Thyroid gland (tissue), 4 donors: ENCODE measurements at places on chromosomes 2 and 18.

DNA sequence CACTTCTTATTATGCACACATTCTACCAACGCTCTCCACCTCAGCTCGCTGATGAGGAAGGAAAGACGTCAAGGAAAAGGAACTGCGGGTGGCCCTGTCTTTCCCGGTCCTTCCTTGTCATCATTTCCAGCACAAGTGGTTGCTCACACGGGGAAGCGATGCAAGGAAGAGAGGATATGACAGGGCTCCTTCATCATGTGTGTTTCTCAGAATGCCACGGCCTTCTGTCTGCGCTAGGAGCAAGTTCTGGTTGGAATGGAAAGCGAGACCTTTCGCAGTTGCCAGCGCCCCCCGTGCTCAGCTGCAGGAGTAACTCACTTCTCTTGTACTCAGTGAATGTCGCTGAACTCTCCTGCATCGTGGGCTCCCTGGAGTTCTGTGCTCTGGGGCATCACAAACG, 191.8 kb upstream of the GLI2 start:
- DNase-seq, result no peak

DNA sequence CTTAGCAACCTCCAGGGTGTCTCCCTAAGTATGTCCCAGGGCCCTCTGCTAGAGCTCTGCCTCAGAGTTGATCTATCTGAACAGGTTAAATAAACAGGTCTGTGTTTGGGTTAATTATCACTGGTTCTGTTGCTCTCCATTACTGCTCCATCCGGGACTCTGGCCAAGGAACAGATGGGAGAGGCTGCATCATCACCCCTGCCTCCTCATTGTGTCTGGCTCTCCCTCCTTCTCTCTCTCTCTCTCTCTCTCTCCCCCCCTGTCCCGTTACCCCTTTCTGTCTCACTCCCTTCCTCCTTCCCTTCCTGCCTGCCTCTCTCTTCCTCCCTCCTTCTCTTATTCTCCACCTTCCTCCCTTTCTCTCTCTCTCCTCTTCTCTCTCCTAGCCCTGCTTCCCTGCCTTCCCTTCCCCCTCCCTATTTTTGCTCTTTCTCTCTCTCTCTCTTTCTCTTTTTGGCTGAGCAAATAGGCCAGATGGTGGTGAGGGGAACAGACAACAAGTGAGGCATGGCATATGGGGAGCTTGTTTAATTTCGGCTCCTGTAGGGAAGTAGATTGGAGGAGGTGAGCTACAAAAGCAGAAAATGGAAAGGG, 62.1 kb downstream of the SETBP1 start:
- DNase-seq, result peak; percentile 57

DNA sequence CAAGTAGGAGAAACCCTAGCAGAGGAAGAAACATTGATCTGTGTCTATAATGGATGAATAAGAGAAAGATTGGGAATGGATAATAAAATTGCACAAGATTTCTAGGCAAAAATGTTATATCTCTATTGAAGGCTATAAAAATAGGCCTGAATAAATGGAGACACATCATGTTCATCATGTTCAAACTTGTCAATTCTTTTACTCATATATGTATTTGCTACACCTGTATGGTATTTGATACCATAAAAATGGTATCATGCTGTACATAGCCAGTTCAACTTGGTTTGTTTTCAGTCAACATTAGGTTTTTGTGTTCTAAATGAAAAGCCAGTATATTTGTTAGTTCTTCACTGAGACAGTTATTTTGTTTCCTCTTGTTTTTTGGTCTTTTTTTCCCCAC, 132.2 kb upstream of the RNF152 start:
- no peak for DNase-seq

DNA sequence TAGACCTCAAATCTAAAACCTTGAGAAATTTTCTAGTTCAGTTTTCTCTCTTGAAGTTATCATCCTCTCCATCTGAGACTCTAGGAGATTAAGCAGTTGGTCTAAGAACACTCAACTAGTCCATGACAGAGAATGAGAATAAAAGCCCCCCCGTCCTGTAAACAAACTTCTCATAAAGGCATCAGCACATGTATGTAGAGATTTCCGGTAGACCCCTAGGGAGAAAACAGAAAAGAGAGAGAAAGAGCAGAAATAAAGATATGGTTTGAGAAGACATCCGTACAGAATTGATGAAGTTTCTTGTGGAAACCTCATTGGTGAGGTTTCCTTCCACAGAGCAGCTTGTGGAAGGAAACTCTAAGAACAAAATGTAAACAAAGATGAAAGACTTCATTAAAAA, 3.2 kb upstream of the GPR155 start:
- DNase-seq, result no peak

GRCh38 chr2:171999161-171999560, 592 bp upstream of the METAP1D start:
- no peak for DNase-seq

DNA sequence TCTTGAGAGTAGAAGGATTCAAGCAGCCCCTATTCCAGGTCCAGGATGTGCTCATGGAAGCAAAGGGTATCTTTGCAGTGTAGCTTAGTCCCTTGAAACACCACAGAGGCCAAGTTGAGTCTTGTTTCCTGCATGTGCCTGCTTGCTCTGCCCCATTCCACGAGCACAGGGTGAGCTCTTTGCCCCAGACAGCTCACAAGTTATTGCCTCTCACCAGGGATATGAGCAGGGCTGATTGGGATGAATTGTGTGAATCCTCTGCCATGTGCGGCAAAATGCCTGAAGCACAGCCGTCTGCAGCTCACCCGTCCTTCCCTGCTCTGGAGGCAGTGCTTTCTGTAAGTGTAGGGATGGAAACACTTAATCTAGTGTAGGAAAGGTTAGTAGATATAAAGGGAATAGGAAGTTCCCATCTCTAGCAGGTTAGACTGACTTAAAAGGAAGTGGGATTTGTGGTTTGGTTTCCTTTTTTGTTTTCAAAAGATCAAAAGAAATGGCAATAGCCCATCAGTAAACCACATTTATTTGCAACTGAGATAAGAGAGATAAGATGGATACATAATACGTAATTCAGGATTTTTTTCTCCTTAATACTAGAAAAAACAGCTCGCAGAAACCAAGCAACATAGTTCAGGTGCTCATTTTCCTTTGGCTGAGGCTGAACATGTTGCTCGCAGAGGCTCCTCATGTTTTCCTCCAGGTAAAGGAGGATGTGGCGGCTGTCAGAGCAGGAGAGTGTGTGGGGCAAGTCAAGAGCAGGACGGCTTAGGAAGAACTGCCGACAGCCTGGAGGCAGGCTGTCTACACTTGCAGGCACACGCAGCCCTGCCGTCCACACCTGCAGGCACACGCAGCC, 41.4 kb downstream of the TMEM182 start:
- DNase-seq, result no peak

DNA sequence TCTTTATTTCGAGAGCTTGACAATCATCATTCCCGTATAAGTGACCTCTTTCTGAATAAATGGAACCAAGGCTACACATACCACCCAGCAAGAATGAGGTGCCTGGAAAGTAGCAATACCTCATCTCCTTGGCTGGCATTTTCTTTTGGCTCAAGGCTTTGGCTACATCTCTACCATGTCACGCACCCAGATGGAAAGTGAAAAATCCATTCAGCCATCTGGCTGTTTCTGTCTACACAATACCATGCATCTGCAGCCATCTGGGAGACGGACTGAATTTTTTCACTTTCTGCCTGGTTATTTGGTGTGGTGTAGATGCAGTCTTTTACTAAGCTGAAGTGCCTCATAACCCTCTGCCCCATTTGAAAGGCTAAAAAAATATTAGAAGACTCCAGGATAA, 566.9 kb downstream of the BCL11A start:
- no peak for DNase-seq

DNA sequence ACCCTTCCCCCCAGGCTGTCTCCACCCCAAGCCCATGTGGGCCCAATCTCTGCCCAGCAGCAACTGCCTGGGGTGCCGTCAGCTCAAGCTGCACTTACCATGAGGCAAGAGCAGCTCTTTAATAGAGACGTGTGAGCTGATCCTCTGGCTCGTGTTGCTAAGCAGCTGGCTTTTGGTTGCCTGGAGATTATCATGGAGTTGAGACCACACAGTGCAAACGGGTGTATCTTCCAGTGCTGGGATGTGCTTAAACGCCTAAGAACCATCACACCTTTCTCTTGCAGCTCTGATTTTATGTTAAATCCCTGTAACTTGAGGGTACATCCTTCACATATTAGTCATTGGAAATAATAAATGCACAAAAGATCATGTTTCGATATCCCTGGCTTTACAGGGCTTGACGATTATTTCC, 271.1 kb downstream of the PRKCE start:
- no peak for DNase-seq

GRCh38 chr2:210442457-210442856, 34.1 kb downstream of the LANCL1 start:
- DNase-seq, result no peak

GRCh38 chr2:134758633-134759032, 39.8 kb upstream of the TMEM163 start:
- no peak for DNase-seq

DNA sequence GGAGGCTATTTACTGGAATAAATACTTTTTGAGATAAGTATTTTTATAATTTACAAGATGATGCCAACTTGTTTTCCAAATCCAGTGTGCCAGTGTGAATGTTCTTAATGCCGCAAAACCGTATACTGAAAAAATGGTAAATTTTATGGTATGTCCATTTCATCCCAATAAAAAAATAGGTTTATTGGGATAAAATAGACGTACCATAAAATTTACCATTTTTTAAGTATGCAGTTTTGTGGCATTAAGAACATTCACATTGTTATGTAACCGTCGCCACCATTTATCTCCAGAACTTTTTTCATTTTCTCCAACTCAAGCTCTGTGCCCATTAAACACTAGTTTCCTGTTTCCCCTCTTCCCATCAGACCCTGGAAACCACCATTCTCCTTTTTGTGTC, 167.9 kb downstream of the PARD3B start:
- no peak for DNase-seq

DNA sequence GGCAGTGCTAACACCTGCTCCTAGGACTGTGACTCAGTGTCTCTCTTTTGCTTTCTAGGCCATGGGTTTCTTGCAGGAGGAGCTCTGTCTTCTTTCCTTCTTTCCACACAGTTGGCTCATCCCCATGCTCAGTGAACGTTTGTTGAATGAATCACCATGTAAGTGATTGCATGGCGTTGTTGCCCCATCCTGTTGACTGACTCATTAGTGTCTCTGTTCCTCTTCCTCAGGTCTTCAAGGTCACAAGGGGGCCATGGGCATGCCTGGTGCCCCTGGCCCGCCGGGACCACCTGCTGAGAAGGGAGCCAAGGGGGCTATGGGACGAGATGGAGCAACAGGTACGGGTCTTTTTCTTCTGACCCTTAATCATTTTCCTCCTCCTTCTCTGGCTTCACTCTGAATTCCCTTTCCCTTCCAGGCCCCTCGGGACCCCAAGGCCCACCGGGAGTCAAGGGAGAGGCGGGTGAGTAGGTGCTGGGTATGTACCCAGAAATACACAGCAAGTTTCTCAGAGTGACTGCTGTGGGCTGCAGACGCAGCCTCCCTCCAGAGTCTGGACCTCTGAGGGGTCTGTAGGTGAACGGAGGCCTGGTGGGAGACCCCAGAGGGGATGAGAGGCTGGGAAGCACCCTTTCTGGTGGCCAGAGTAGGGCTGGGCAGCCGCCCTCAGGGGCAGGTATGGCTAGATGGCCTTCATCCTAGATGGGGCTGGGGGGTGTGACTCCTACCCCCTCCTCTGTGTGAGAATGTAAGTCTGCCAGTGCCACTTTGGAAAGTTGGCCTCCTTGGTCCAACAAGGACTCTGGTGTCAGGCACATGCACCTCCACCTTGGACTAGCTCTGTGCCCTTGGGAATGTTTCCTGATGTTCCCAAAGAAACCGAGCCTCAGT, 32.4 kb downstream of the MARCO start:
- DNase-seq, result no peak

- no peak for DNase-seq
These were observed 243.4 kb downstream of the SLC8A1 start for GRCh38 chr2:40208463-40208862.

- no peak for DNase-seq
These were observed 11.4 kb downstream of the UBE2E3 start for GRCh38 chr2:180991820-180992219.

DNA sequence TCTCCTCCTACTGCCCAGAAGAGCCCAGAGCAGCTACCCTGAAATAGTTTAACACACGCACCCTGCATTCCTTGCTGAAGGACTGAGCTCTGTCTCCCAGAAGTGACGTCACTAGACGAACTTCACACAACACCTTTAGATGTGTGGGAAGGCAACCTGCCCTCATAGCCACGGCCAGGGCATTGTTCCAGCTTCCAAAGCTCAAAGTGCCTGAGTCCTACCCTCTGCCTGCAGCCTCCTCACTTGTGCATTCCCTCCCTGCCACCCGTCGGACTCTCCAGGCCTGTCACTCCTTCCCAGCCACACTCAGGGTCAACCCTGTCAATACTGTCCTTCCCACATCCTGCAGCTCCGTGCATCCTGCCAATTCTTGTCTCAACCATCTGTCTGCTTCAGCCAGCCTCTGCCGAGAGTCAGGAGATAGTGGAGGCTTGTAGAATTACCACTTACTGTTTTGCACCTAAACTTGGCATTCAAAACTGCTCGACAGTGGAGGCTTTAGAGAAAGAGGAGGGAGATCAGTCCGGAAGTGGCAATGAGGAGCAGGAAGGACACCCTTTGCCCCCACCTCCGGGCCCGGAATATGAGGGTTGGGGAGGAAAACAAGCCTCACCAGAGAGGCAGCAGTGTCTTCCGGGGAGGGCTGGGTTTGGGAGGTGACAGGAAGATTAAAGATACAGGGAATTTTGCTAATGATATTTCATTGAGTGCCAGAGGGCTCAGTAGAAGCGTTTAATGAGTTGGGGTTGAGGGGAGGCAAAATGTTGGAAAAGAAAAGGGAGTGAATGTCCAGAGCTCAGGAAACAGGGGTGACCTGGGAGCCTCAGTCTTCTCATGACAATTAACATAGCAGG, 72.3 kb upstream of the ATG16L1 start:
- DNase-seq, result no peak

DNA sequence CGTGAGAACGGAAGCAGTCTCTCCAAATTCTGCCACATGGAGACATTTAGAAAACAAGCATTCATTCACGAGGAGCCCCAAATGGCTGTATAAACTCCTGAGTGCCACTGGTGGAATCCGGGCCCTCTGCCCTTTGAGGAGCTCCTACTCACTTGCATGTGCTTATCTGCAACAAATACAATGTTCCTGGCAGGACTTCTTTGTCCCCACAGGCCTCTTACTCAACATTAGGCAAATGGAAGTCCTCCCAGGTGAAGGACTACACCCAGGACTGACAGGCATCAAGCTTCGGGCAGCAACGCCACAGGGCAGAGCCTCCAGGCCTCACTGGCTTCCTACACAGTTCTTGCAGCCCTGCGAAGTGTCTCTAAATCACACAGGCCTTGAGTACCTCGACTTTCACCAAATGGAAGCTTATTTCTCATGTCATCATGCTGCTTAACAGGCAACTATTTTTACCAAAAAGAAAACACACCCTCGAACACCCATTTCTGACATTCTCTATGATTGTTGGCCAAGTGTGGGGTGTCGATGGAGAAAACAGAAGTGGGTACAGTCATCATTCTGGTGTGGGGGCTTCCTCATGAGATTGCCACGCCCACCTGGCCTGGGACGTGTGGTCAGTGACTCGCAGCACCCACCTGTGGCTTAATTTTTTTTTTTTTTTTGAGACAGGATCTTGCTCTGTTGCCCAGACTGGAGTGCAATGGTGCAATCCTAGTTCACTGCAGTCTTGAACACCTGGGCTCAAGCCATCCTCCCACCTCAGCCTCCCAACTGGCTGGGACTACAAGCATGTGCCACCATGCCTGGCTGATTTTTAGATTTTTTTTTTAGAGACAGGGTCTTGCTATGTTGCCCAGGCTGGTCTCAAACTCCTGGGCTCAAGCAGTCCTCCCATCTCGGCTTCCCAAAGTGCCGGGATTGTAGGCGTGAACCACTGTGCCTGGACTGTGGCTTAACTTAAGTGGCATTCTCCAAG, 186.8 kb upstream of the GLI2 start:
- DNase-seq, result peak; percentile 40
